ENCODE measurements at places on chromosomes 1 and 21. TPM values are rescaled to one million over a fixed set of nuclear protein-coding genes. Genes with fewer than 3 reads are reported as not detected.

GRCh38 chr1:99439433-99440075 lies 175.3 kb downstream of the PLPPR4 start:
- DNase-seq = peak; percentile 36

HRNR gene
- total RNA-seq = not detected

DNA sequence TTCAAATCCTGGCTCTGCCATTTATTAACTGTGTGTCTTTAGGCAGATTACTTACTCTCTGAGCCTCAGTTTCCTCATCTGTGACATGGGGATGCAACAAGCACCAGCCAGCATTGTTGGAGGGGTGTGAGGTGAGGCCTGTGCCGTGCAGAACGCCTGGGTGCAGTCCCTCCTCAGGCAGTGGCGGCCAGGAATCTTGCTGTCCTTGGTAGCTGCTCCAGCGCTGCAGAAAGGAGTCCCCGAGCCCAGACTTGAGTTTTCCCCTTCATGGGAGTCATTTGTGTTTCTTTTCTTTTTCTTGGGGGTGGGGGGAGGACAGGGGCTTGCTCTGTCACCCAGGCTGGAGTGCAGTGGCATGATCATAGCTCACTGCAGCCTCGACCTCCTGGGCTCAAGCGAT lies 46.6 kb downstream of the DISP3 start:
- no peak for DNase-seq

DNA sequence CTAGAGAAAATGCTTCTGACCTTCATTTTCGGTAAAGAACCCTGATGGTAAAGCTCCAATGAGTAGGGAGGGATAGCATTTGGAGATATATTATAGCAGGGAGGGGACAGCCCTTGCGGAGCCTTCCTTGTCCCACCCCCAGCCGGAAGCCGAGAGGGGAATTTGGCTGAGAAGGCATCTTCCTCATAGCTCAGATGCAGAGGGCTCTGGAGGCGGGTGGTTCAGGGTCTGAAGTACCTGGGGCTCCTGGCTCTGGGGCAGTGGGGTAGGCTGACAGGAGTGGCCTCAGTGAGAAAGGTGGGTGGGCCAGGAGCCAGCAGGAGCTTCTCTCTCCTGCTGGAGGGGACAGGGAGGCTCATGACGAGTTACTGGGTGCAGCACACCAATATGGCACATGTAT lies 88.0 kb upstream of the IFFO2 start:
- DNase-seq = no peak

- DNase-seq = no peak
Observed at GRCh38 chr1:183304440-183305107, 113.6 kb downstream of the NMNAT2 start.

RASAL2 gene
- total RNA-seq = 40.6 TPM

RGS8 gene
- total RNA-seq = not detected

- no peak for DNase-seq
Observed at GRCh38 chr1:92980732-92981647, 19.7 kb upstream of the DIPK1A start.

- no peak for DNase-seq
Observed at GRCh38 chr1:181459067-181459466, 24.2 kb upstream of the CACNA1E start.

TMEM183A gene
- total RNA-seq = 102 TPM

- no peak for DNase-seq
Observed at GRCh38 chr1:82587371-82587770, 786.6 kb downstream of the ADGRL2 start.

- no peak for DNase-seq
Observed at GRCh38 chr1:89484092-89485038, 40.3 kb upstream of the LRRC8B start.

DNA sequence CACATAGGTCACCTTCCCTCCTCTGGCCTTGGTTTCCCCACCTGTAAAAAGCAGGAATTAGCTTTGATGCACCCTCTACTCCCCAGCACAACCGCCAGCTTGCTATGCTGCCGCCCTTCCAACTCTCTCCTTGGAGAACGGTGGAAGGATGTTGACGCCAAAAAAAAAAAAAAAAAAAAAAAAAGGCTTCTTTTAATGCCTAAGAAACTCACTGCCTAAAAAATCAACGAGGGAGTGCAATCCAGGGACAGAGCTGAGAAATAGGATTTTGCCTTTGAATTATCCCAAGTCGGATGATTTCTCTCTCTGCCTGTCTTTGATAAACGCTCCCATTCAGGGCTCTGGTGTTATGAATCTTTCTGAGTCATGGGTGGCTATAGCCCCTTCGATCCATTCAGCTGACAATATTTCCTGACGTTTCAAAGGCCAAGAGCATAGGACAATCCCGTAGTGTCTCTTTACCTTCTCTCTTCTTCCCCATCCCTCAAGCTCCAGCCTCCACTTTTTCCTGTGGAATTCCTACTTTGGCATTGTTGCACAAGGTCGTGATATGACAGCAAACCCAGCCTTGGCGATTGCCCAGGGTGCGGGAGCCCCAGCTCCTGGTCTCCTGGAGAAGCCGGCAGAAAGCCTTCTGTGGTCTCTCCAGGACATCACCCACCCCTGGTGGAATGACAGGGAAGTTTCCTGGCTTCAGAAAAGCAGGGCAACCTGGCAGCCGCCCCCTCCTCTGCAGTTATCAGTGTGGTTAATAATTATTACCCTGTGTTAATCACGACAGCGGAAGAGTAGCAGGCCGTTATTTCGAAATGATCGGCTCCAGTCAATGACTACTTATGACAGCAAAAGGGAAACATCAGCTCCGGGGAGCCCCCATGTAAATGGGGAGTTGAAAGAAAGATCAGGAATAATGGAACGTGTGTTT lies 8.0 kb upstream of the PLXNA2 start:
- no peak for DNase-seq

- no peak for DNase-seq
Observed at GRCh38 chr21:42319851-42320572, 4.8 kb upstream of the TFF3 start.

DNA sequence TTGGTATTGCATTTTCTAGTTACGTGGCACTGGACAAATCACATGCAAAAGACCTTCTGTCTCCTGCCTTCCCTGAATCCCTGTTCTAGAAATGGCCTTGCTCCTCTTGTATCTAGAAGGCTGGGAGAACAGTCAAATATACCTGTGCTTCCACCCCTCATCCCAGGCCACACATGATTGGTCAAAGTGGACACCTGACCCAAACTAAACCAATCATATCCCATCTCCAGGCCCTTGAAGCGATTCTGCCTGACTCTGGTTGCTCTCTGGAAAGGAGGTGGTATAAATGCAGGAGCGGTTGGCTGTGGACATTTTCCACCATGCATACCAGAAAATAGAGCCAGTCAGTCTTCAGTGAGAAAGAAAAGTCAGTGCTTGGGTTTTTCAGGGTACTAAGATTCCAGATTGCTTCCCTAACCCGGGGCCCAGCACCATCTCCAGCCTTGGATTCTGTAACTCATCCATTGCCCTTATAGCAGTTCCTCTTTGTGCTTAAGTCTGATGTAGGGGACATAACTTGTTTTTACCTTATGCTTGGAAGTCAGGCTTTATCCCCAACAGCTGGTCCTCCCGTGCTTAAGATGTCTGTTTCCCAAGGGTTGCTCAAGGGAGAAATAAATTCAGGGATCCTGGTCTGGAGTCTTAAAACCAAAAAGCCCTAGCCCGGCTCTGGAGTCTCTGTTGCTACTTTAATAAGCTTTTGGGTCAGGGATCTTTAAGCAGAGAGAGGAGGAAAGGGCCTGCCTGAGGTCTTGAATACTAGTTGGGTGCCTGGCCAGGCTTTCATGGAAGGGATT lies 7.7 kb upstream of the PHC2 start:
- DNase-seq = peak; percentile 58

DNA sequence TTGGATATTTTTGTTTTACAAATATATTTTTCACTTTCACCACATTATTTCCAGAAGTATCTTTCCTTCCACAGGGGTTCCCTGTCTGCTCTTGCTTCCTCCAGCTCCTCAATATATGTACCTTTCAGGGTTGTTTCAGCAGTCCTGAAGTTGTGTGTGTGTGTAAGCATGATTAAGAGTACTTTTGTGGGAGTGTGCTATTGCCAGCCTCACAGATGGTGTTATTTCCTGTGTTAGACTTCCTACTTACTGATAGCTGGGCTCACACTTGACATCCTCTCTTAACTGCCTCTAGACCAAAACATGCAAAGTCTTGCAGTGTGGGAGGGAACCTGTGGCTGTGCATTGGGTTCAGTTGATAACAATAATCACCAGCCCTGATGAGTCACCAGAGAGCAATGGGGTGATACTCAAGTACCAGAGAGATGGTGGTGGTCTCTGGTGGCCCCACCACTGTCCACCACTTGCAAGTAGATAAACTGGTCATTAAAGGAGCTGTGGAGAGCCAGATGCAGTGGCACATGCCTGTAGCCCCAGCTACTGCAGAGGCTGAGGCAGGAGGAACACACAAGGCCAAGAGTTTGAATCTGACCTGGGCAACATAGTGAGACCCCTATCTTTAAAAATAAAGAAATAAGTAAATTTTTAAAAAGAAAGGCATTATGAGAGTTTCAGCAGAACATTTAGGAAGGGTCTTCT lies 126.7 kb downstream of the NR5A2 start:
- no peak for DNase-seq

PLA2G5 gene
- not detected for total RNA-seq

- DNase-seq = peak; percentile 32
Observed at GRCh38 chr21:15060543-15061175, 4.1 kb downstream of the NRIP1 start.
